ENCODE measurements at places on chromosomes 1 and 21.

- DNase-seq = no peak
Observed at GRCh38 chr1:200889571-200889970, 5.1 kb upstream of the INAVA start.

DNA sequence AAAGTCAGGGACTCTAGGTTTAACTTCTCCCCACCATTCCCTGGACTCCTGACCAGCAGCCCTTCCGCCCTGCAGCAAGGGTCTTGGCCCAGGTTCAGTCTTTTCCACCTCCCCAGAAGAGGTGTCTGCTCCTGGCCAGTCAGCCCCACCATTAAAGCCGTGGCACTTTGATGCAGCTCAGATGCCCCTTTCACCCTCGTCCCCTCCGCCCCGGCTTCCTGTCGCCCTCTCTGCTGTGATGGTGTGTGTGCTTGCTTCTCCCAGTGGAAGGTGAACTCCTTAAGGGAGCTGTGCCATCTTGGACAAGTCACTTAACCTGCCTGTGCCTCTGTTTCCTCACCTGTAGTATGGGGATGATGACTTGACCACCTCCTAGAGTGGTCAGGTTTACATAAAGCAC, 17.8 kb upstream of the TTC4 start:
- no peak for DNase-seq

DNA sequence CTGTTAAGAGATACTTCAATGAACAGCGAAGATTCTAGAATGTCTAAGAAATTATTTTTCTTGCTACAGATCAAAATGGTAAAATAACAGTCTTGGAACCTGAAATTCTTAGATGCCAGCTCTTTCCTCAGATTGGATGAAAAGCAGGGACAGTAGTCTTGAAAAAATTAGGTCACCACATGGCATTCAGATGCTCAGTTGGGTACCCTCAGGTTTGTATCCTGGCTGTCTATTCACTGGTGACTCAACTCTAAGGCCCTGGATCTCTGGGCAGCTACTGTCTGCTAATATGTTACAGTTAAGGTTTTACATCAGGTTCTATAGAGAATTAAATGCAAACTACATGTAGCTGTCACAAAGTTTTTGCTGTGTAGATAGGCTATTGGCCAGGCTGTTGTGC, 528.9 kb upstream of the ADAMTS5 start:
- no peak for DNase-seq

DNA sequence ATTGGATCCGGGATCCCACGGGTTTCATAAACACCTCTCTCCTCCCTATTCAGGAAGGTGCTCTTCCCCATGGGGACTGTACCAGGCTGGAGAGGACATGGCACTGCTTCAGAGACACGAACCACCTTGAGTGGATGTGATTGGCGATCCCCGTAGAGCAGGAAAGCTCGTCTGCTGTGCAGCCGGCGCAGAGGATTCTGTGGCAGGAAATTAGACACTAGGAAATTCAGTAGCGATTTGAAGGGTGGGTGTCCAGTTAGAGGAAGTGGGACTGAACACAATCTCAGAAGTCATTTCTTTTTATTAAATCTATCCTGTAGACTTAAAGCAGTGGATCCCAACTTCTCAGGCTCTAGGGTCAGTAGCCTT, 767 bp downstream of the PDIK1L start:
- no peak for DNase-seq

GRCh38 chr1:45057542-45057941, 45.5 kb downstream of the UROD start:
- no peak for DNase-seq

- DNase-seq = no peak
Observed at GRCh38 chr21:28126521-28127174, 866.0 kb downstream of the LTN1 start.

- no peak for DNase-seq
Observed at GRCh38 chr1:115229016-115229415, 109.0 kb downstream of the NGF start.

GRCh38 chr1:198176179-198176578, 19.4 kb downstream of the NEK7 start:
- DNase-seq = no peak

- DNase-seq = no peak
Observed at GRCh38 chr1:53987880-53988279, 30.1 kb downstream of the LDLRAD1 start.

GRCh38 chr1:182601416-182601786, 2.8 kb downstream of the RGS16 start:
- DNase-seq = no peak

GRCh38 chr1:21192284-21192683, 15.6 kb upstream of the EIF4G3 start:
- DNase-seq = no peak

DNA sequence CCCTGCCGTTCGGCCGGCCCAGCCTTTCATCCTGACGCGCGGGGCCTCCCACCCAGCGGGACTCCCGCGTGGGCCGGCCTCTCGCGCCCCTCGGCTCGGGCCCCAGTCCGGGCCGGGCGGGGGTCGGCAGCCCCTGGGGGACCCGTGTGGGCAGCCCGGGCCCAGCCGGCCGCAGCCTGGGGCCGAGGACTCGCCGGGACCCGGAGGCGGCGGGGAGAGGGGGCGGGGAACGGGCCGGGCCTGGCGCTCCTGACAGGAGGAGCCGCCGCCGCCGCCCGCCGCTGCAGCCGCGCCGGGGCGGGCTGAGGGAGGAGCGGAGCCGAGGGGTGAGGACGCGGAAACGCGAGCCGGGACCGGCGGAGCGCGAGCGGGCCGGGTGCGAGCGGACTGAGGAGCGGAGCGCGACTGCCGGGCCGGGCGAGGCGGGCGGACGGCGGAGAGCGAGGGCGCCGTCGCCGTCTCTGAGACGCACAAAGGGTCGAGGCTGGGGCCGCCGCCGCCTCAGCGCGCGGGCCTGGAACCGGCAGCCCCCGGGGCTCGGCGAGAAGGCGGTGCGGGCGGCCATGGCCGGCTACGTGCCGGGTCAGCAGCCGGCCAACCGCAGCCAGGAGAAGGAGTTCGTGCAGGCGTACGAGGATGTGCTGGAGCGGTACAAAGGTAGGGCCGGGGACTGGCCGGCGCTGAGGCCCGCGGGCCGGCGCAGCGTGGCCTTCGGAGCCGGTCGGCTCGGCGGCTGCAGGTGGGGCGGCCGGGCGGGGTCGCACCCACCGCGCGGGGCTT, 79.1 kb downstream of the NDUFS5 start:
- peak; percentile 71 for DNase-seq

GRCh38 chr1:212062832-212063438, 27.4 kb downstream of the DTL start:
- no peak for DNase-seq

DNA sequence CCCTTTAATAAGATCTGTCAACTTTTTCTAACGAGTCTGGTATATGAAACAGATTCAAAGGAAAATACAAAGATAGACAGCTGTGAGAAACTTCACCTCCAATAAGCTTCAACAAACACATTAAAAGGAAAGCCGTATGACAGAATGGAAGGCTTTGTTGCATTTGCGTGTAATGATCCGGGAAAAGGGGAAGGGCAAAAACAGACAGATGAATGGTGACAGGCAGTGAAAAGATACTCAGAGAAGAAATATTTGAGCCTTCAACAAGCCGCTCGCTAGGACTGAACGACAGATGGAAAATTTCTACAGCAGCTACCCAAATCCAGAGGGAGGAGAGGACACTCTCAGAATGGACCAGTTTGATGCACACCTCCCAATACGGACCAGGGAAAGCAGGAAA, 14.9 kb downstream of the COPA start:
- DNase-seq = no peak

- peak; percentile 76 for DNase-seq
Observed at GRCh38 chr21:33380483-33380998, 22.7 kb upstream of the IFNGR2 start.

GRCh38 chr1:235971020-235971419, 93.9 kb downstream of the NID1 start:
- DNase-seq = no peak

DNA sequence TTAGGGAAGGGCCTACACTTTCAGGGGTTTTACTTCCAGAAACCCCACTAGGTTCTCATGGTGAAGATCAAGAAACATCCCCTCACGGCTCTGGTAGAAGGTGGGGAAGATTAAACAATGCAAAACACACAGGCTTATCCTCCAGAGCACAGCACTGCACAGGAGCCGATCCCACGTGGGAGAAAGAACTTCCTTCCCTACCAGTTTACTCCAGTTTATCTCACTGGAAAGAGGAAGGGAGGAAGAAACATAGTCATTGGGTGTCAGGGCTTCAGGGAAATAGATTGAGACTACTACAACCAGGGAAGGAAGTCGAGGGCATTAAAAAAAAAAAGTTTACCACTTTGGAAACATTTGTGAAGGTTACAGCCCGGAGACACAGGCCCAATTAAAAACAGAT, 164.4 kb downstream of the NTPCR start:
- no peak for DNase-seq

DNA sequence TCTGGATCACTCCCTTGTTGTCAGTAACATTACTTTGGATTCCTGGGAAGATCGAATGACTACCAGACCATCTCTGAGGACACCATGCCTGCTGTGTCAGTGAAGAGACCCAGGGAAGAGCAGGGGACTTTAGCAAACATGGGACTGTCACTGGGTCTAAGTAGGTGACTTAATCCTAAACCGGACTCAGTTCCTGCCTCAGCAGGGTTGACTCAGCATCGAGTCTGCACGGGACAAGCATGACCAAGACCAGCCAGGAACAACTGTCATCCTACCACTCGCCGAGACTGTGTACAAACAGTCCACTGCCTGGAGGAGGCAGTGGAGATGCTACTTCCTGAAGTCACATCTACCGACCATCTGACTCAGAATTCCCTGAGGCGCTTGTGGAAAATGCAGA, 53.2 kb upstream of the RAB4A start:
- DNase-seq = no peak

GRCh38 chr21:46058431-46059145, 39.3 kb upstream of the COL6A2 start:
- no peak for DNase-seq

DNA sequence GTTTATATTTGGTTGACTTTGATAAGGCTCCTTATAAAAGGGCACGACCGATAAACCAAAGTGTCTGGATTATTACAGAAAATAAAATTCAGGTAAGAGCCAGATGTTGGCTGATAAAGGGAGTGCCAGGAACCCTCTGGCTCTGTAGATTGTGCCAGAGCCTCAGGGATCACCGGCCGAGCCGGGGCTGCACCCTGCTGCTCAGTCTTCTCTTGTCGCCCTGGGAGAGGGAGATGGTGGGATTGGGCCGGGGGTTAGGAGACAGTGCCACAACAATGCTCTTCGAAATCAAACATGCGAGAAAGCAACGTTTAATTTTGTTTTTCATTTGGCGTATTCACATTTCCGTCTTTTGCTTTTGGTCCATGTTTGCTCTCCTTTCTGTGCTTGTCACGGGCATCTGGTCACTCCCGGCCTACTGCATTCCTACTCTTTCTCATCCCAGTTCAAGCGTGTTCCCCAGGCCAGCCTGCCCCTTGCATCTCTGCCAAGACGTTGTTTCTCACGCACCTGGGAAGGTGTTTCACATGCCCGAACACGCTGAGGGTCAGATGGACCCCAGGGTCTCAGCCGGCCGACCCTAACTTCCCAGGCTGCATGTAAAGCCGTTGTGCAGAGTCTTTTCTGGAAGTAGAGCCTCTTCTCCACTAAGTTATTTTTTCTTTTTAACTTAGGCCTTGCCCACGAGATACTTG, 18.8 kb upstream of the C2CD2 start:
- no peak for DNase-seq

DNA sequence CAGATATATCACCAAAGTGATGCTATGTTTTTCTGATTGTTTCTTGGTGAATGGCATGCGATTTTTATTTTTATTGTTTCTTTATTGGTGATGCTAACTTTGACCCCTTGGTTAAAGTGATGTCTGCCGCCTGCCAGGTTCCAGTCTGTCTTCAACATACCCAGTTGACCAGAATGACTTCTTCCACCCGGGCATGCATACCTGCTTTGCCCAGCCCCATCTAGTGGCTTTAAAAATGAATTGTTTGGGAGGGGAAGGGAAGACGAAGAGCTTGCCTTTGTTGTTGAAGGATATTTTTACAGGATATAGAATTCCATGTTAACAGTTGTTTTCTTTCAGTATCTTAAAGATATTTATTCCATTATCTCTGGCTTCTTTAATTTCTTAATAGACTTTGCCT, 65.1 kb downstream of the ATG4C start:
- DNase-seq = no peak

DNA sequence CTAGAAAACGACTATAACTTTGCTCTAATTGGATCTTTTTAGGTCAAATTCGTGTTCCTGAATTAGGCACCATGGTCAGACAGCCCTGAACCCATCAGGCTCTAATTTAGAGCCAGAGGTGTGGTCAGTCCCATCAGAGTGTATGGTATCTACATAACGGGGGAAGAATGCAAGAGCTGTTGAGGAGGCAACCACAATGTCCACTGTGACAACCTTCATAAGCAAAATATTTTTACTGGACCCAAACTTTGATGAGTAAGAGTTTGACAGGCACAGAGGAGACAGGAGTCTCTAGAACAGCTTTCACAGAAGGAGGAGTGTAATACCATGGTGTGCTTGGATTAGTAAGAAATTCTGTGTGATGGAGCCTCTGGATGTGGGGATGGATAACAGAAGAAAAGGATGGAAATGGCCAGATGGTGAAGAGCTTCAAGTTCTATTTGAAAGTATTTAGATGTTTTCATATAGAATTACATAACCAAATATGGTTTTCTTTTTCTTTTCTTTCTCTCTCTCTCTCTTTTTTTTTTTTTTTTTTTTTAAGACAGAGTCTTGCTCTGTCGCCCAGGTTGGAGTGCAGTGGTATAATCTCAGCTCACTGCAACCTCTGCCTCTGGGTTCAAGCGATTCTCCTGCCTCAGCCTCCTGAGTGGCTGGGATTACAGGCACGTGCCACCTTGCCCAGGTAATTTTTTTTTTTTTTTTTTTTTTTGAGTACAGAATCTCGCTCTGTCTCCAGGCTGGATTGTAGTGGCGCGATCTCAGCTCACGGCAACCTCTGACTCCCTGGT, 24.9 kb downstream of the UBE2U start:
- no peak for DNase-seq

GRCh38 chr1:84278905-84279304, 22.6 kb upstream of the SAMD13 start:
- DNase-seq = no peak

GRCh38 chr1:222784916-222785315, 29.9 kb upstream of the DISP1 start:
- DNase-seq = no peak

GRCh38 chr1:234957330-234958065, 171.1 kb downstream of the TOMM20 start:
- no peak for DNase-seq

DNA sequence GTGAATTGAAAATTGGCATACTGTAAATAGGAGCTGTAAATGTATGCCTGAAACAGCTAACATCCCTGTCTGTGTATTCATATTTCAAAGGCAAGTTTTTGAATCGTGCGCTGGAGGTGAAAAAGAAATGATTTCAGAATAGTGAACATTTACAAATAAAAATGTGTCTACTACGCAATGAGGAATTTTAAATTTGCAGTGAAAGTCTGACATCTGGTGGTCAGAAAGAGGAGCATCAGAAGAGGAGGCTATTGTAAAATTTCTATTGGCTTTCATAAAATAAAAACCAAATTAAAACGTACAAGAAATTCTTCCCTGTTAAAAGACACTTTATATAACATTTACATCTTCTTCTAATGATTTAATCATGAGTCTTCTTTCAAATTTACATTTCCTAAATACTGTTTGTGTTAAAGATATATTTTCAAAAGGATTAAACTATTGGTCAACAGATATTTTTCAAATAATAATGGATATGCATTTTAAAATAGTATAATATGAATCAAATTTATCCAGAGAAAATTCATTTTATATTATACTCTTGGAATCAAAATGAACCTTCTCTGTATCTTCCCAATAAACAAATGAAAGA, 113.7 kb upstream of the RRP15 start:
- DNase-seq = no peak

GRCh38 chr1:58568271-58568860, 8.7 kb downstream of the TACSTD2 start:
- no peak for DNase-seq

Data from nucleus accumbens (tissue), 56 donors.